Glomerular endothelial cell (primary cell): ENCODE measurements at places on chromosomes 5 and 9.

GRCh38 chr9:89436326-89436725, 61.6 kb downstream of the SEMA4D start:
- DNase-seq, result no peak

- no peak for DNase-seq
Observed at GRCh38 chr5:20514145-20514544, 526.1 kb upstream of the CDH18 start.

DNA sequence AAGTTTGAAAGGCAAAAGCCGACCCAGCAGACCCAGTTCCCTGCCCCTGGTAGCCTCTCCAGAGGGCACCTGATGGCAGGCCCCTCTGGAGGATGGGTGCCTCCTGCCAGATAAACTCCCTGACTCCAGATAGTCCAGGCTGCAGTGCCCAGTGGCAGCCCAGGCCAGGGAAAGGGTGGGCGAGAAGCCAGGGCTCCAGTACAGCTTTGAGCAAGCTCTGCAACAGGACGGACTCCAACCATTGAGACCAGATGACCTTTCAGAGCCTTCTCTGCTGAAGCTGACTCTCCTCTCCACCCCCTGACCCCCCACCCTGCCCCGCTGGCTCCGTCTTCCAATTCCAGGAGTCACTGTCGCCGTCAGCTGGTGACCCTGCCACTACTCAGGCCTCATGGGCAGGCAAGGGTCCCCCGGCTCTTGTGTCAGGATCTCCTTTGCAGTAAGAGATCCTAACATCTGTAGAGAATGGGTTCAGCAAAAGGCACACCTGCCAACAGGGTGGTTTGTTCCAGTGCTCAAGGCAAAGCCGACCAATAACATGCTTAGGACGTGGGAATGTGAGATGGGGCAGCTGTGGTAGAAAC, 15.5 kb upstream of the FCN1 start:
- no peak for DNase-seq

DNA sequence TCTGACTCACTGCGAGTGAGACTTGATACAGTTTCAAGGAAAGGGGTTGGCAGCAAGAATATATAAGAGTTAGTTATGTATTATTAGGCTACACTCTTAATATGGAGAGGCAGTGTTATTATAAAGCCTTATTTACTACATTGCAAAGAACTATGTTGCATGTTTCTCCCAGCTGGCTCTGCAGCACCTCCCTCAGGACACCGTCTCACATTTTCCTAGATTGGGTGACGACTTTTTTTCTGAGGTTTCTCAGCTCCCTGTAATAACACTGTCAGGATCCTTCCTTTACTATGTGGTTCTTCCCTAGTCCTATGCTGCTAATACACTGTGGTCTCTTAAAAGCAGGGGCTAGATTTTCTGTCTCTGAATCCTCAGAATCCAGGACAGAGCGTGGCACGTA, 153.7 kb downstream of the INSYN2B start:
- no peak for DNase-seq

DNA sequence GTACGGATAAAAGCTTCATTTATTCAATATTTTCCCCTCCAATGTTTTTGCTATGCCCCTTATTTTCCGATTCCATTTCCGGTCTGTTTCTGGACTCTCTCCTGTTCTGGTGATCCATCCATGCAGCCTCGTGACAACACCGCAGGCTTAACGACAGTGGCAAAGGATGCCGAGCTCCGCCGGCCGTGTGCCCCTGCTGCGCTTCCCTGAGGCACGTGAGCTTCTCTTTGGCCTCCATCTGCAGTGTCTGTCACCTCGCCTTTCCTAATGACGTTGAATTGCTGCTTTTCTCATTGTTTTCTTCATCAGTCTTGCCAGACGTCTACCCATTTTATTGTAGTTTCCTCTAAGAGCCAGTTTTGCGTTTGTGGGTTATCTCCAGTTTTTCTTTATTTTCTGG, 28.7 kb downstream of the SURF6 start:
- no peak for DNase-seq

DNA sequence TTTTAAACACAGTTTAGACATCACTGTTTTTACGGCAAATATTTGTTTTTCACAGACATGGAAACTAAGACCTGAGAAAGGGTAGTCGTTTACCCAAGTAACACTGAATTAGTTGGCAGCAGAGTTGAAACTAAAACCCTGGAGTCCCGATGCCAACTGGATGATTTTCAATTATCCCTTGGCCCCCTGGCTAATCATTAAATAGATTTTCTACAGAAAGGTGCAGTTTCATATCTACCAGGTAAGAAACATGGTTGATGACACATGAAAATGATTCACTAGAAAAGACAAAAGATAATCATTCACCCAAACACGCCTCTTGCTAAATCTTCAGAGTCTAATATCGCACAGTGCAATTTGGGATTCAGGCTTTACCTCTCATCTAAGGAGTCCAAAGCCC, 136.9 kb downstream of the SEMA5A start:
- DNase-seq, result no peak

DNA sequence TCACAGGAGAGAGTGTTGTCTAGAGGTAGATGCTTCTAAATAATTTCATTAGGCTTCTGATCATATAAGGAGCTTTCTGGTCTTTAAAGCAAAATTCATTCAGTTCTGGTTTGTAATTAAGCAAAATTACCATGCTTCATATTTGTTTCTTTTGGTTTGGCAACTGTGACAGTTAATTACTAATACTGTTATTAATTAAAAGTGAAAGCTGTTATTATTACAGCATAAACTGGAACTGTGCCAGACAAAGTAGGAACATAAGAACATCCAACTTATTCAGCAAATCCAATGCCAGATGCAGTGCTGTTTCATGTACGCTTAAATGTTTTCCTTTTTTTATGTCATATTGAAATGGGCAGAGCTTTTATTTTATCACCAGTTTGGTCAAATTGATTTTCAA, 70.4 kb upstream of the DAB2 start:
- DNase-seq, result no peak

DNA sequence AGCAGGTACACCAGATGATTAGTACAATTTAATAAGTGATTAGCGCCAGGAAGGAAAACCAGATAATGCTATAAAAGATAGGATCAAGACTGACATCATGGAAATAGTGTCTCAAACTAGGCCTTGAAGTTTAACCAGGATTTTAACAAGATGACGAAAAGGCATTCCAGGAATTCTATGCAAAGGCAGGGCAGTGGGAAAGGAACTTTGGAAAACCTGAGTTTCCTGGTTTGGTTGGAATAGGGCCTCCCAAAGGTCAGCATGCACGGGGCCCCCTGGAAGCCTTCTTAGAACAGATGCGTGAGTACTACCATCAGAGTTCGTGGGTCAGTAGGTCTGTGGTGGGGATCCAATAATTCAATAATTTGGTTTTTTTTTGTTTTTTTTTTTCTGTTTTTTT, 935.2 kb upstream of the DMAC1 start:
- peak; percentile 58 for DNase-seq

DNA sequence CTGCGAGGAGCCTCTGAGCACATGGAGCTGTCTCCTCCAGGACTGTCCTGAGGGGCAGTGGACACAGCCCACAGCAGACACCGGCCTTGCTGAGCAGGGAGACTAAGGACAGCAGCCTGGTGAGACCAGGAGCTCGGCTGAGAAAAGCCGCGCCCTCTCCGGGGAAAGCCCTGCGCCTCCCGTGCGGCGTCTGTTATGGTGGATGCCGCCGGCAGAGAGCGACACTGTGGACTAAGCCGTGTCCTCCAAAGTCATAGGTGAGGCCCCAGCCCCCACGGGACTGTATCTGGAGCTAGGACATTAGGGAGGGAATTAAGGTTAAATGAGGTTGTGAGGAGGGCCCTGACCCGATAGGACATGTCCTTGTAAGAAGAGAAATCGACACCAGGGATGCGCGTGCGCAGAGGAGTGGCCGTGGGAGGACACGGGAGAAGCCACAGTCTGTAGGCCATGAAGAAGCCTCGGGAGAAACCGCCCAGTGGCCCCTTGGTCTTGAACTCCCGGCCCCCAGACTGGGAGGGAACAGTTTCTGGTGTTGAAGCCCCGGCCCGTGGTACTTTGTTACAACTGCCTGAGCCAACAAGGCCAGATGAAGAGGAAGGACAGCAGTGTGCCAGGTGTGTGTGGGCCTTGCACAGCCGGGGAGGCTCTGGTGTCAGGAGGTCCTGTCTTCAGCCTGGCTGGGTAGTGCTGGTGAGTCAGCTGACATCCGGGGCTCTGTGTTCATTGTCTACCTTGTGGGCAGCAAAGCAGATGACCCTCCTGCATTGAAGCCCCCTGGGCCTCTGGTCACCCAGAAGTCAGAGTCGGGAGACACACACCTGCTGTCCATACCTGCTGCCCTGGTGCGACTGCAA, 22.1 kb downstream of the MRPL36 start:
- DNase-seq, result no peak

DNA sequence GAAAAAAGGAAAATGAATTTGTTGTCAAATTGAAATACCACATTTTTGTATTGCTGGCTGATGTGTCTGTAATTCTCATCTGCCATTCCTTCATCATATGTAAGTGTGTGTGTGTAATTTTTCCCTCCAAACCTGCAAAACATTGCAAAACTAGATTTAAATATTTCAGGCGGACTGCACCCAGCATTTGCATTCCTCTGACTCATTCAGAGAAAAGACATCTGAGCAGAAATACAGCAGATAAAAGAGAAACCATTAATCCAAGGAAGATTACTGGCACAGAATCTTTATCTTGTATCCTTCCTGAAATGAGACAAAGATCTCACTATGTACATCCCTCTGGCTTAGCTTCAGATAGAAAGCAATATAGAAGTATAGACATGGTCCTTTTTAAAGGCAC, 275.3 kb downstream of the TMEM38B start:
- DNase-seq, result no peak

GRCh38 chr9:98214811-98215210, 22.4 kb upstream of the CORO2A start:
- DNase-seq, result no peak

DNA sequence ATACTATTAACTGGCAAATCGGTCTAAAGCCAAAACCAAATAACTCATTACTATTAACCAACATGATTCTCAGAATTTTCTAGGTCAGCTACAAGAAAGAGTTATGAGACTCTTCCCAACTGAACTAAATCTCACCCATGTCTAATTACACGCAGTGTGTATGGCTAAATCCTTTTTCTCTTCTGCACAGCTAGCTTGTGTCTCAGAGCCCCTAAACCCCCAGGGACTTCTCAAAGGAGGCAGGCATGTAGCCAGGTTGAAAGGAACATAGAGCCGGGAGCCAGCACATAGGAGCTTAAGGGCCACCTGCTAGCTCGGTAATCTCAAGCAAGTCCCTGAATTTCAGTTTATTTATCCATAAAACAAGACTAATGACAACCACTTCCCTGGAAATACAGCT, 2.2 kb upstream of the GZMK start:
- DNase-seq, result no peak

GRCh38 chr9:5265939-5266338, 34.7 kb downstream of the INSL4 start:
- DNase-seq, result no peak
